Foreskin melanocyte (primary cell): ENCODE measurements at places on chromosomes 13 and 19.

GRCh38 chr13:20350819-20351218 is 118.7 kb upstream of the GJB6 start:
- no peak for DNase-seq

DNA sequence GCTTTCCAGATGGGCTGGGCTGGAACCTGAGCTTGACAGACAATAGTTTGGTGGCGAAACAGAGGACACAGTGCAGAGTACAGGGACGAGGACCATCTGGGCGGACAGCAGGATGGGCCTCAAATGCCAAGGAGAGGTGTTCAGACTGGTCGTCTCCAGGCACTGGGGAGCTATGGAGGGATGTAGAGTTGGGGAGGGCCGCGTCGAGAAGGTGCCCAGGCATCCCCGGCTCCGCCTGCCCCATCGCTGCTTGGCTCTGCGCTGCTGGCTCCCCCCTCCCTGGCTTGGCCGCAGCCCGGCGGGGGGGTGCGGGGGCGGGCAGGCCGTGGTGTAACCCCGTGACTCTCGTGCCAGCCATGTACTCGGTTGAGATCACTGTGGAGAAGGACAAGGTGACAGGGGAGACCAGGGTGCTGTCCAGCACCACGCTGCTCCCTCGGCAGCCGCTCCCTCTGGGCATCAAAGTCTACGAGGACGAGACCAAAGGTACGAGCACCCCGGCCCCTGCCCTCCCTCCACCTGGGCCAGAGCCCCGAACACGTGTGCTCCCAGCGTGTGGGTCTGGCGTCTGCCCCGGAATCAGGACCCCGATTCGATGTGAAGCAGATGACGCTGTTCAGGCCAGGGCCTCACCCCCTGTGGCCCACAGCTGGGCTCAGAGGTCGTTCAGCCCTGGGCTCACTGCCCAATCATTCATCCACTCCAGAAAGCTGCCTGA is 10.8 kb upstream of the MISP start:
- DNase-seq, result no peak

GRCh38 chr13:28204690-28205443 is 66.5 kb downstream of the PAN3 start:
- no peak for DNase-seq

GRCh38 chr19:3609779-3610719 is 3.4 kb upstream of the TBXA2R start:
- DNase-seq, result no peak

DNA sequence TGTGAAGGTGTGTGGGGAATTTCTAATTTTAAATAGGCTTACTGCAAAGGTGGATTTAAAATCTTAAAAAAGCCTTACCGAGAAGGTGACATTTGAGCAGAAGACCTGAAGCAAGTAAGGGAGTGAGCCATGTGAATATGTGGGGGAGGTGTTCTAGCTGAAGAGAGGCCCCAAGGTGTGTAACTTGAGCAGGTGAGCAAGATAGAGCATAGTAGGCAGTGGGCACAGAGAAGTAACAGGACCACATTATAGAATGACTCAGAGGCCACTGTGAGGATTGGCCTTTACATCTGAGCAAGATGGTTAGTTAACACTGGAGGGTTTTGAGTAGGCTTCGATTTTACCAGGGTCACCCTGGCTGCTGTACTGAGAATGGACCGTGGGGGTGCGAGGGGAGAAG is 22.6 kb downstream of the TM9SF2 start:
- DNase-seq, result no peak

DNA sequence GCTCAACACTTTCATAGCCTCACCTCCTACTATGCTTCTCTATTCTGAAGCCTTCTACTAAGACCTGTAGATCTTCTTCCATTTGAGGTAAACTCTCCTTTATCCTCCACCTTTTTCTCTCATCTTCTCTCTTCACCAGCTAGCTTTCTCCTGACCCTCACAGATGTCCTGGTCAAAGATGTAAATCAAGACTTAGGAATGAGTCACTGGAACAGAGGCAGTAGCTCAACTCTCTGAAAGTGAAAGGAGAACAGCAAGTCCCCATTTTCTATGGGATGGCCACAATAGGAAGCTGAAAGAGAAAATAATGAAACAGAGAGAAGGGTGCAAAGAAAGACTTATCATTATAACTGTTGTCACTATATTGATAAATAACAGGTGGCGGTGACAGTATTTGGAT is 86.1 kb upstream of the DOCK9 start:
- no peak for DNase-seq

GRCh38 chr13:40619479-40619814 is 47.0 kb downstream of the FOXO1 start:
- no peak for DNase-seq
